Stimulated activated naive CD8-positive, alpha-beta T cell treated with anti-CD3 and anti-CD28 coated beads, Interleukin-15, Interleukin-2, amounts not matched to agents 100 U/mL and 50 U/mL, for 24 hours (primary cell): ENCODE measurements at places on chromosomes 13 and 19.

DNA sequence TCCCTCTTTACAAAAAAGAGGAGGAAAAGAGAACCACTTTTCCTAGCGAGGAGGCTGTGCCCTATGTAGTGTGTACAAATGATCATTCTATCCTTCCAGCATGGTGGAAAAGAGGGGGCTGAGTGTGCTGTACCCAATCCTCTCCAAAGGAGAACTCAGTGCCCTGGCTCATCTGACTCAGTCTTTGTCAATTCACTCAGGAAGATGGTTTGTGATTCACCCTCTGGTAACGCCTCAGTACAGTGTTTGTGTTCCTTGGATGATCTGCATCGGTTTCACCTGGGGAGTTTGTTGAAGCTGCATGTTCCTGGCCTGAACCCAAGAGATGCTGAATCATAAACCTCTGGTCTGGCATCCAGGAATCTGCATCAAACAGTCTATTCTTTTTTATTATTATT lies 18.3 kb upstream of the ENOX1 start:
- DNase-seq: no peak

GRCh38 chr13:76800943-76801342 lies 85.3 kb downstream of the KCTD12 start:
- DNase-seq: no peak

DNA sequence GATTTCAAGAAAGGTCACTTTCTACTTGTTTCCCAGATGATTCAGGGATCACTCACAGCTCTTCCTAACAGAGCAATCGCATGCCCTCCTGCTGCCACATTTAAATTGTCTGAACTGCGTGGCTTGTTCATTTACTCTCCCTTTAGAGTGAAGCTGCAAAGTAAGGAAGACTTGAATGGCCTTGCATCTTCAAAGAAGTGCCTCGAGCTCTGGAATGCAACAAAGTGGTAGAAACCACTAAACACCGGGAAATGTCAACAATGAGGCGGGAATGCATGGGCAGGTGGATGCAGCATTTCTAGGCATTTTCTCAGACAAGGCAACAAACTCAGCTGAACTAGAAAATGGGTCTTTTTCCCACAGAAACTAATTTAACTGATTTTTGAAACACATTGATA lies 10.3 kb upstream of the DACH1 start:
- DNase-seq: no peak

DNA sequence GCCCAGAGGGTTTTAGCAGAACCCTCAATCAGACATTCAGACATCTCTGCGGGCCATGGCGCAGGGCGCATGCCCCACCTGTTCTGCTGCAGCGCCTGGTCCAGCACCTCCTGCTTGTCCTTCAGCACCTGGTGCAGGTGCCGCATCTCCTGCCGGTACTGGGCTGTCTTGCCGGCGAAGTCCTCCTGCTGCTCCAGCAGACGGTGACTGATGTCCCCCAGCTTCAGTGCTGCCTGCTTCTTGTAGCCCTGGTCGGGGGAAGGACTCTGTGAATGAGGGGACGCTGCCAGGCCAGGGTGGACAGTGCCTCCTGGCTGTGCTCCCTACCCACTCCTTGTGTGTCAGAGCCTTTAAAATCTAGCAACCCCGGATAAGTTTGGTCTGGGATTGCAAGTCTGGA lies 12.2 kb upstream of the SLC7A9 start:
- no peak for DNase-seq
